Upper lobe of right lung (tissue), 1 donor: ENCODE measurements at places on chromosomes 5 and 9. TPM values are rescaled to one million over a fixed set of nuclear protein-coding genes. Genes with fewer than 3 reads are reported as not detected.
A peak's percentile ranks its signal among the peaks of the same experiment; 100 is the strongest.

GRCh38 chr9:101354765-101355708, 29.8 kb downstream of the BAAT start:
- no peak for DNase-seq

DNA sequence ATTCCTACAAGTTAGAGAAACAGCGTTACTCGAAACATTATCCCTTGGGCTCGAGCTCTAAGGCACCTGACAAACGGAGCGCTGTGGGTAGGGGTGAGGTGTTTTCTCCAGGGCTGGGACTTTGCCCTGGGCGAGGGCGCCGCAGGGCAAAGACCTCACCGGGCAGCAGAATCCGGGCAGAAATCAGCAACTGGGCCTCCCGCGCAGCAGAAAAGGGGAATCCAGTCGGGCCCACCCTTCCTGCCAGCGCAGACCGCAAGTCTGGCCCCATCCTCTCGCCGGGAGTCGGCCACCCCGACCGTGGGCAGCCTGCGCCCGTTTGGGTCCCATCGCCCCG, 430 bp upstream of the MSH3 start:
- no peak for DNase-seq

GRCh38 chr5:27944471-27944870, 906.1 kb upstream of the CDH9 start:
- DNase-seq = no peak

GRCh38 chr9:69158471-69158870, 15.6 kb upstream of the TJP2 start:
- no peak for DNase-seq

Gene NIPSNAP3A
- total RNA-seq = 26.0 TPM

- DNase-seq = no peak
Observed at GRCh38 chr5:173495225-173495904, 121.1 kb downstream of the BOD1 start.

DNA sequence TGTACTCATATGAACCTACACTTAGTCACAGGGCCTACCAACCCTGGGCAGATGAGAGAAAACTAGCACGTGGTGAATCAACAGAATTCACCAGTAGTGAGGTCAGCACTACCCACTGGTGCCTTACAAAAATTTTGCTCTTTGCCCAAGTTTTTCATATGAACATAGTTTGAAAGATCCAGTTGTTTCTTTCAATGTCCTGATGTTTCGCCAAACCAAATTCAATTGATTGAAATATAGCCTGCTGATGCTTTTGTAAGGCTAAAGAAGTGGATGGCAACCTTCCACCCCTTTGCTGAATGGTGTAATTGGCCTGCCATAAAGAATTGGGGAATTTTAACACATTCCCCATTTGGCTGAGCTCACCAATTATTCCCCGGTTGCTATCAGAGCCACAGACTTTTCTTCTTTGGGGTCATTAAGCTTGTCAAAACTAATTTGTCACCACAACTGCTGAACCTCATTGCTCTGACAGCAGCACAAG, 339.2 kb downstream of the GLIS3 start:
- no peak for DNase-seq

DNA sequence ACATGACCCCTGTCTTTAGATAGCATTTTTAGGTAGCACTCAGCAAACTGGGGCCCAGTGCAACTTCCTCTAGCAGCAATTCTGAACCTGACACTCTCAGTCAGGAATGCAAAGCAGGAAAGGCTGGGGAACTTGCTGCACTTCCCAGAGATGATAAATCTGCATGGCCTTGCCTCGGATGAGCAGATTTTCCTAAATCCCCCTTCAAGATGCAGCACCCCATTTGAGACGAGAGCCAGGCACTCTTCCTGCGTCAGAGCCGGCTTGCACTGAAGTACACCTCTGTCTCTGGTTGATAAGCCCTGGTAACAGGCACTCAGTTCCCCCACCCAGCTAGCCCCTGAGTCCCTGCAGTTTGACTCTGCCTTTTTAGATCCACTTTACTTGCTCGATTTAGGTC, 296.7 kb upstream of the PANK3 start:
- DNase-seq = no peak

Gene PCDHGA6
- total RNA-seq = 3.9 TPM

DNA sequence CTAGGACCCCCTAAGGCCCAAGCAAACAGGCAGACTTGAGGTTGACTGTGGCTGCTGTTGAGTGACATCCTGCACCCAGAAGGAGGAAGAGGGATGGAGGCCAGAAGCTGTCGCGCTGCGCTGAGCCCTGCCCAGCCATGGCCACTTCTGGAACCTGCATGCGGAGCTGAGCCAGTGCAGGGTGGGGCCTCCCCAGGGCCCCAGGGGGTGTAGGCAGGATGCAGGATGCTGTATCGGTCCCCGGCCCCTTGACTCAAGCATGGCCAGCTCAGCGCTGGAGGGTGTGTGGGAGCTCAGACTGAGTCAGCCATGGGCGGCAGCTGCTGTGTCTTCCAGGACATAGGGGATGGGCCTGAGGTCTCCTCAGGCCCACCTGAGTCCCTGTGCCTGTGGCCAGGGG, 26.9 kb downstream of the GLT6D1 start:
- DNase-seq = no peak

- no peak for DNase-seq
Observed at GRCh38 chr5:31770132-31770720, 131.3 kb downstream of the PDZD2 start.

Gene PSD2
- total RNA-seq = not detected

DNA sequence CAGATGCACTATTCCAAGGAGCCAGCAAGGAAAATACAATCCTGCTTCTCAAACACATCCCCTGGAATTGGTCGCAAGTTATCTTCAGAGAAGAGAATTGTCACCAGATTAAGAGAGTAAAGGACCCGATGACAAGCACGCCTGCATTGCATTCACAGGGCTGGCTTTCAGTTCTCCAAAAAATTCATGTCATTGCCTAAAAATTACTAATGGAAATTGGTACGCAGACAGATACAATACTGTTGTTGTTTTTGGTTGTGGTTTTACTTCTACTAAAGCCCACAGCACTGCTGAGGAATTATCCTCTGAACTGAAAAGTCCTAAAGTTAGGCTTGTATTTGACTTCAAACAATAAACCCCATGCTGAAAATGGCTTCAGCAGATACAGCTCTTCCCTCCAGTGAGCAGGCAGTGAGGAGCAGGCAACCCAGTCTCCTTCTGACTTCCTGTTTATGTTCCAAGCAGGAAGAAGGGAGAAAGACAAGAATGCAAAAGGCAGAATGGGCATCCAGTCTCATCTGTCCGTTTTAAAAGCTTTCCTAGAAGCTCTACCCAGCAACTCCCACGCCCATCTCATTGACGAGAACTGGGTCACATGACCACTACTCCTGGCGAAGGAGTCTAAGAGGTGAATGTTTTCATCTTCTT, 80.6 kb upstream of the ZNF366 start:
- no peak for DNase-seq

DNA sequence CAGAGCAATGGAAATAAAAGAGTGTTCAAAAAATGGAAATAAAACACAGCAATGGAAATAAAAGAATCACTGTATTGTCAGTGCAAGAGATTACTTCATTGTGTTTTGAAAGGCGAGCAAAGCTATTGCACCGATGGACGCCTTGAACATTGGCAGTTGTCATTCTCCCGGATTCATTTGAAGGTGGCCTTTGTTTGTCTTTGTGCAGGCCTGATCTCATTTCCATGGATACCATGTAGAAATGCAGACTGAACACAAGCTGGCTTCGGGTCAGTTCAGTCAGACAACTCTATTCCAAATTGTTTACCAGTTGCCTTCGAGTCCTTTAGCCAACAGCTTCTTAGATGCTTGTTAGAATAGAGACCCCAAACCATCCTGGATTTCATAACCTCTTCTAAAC, 8.3 kb downstream of the ITGA2 start:
- DNase-seq = no peak

GRCh38 chr5:41903382-41903891, 707 bp upstream of the RIMOC1 start:
- no peak for DNase-seq

Gene RMND5B
- 44.7 TPM for total RNA-seq

DNA sequence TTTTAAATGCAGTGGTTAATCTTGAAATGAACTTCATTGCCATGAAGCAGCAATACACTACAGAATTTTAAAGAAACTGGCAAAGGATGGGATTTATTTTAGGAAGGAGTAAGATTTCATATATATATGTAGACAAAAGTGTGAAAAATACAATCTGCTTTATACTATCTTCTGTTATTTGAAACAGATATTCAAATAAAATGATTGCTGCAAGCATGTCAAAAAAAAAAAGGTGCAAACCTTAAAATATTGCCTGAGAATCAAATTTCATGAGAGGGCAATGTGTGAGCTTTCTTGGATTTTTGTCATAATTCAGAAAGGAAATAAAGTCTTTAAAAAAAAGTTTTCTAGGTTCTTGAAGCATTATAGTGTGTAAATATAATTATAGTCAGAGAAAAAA, 705.0 kb upstream of the CDH10 start:
- no peak for DNase-seq

DNA sequence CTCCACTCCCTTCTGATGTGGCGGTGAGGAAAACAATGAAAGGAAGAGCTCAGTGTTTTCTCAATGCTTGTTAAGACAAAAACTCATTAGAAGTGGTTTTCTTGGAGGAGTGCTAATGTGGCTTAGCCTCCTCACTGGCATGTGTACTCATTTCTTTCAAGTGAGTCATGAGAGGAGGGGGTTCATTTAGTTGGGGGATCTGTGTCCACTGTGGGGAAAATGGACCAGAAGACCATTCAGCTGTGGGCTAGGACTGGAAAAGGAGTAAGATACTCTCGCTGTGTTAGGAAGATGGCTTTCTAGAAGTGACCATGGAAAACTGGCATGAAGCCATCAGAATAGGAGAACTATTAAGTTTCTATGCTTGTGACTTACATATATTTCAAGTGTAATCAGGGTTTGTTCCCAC, 23.5 kb downstream of the KLF9 start:
- DNase-seq = no peak

DNA sequence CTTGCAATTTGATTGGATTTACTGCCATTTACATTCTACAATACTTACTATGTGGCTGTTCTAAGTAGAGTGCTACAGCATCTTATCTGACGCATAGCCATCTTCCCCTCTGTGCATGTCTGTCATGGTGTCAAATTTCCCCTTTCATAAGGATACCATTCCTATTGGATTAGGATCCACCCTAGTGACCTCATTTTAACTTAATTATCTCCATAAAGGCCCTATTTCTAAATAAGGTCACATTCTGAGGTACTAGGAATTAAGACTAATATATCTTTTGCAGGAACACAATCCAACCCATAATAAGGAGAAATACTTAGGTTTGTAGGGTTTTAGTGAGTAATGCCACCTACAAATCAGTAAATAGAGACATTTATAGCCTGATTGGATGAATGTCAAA, 268.0 kb downstream of the ADAMTSL1 start:
- DNase-seq = no peak

- DNase-seq = no peak
Observed at GRCh38 chr9:115046824-115047223, 71.1 kb downstream of the TNC start.

DNA sequence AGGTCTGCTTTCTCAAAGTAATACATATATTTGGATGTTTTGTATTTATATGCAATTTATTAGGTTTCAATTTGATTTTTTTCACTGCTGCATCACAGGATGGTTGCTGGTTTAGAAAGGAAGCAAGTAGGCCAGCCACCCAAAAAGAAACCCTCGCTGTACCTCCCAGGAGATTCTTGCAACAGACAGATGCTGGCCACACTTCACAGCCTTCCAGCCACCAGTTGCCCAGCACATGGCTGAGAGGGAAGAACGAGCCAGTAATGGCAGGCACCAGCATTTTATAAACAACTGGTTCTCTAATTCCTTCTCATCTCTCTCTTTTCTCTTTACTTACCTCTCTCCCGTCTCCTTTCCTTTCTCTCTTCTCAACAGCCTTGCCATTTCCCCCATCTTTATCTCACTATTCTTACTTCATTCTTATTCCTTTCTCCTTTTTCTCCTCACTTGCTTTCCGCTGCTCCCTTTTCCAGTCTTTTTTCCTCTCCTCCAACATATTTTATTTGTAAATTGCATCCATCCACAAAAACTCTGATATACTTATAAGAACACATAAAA, 38.9 kb downstream of the EFNA5 start:
- no peak for DNase-seq

Gene CDH9
- total RNA-seq = not detected

DNA sequence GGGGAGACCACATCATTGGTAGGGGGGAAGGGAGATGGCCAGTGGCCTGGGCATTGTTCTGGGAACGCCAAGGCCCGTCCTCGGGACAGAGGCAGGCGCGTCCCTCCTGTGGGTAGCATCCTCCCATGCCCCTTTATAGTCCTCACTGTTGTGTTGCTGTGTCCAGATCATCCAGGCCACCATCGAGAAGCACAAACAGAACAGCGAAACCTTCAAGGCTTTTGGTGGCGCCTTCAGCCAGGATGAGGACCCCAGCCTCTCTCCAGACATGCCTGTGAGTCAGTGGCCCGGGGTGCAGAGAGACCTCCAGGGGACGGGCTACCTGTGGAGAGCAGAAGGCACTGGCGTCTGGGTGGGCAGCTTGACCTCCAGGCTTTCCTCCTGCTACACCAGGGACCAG, 38.4 kb upstream of the SUSD3 start:
- peak; percentile 37 for DNase-seq

DNA sequence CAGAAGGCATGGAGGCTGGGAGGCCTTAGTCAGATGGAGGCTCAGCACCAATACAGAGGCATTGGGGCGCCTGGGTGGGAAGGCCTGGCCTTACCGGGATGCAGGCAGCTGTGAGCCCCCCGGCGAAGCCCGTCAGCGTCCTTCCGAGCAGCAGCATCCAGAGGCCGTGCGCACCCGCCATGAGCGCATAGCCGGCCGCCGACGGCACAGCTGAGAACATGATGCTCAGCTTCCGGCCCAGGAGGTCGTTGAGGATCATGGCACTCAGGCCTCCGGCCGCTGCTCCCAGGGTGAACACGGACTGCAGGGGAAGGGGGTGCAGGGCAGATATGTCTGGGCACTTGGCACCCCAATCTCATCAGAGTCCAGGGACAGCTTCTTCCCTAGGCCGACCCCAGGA, 2.0 kb downstream of the SLC2A6 start:
- DNase-seq = no peak

DNA sequence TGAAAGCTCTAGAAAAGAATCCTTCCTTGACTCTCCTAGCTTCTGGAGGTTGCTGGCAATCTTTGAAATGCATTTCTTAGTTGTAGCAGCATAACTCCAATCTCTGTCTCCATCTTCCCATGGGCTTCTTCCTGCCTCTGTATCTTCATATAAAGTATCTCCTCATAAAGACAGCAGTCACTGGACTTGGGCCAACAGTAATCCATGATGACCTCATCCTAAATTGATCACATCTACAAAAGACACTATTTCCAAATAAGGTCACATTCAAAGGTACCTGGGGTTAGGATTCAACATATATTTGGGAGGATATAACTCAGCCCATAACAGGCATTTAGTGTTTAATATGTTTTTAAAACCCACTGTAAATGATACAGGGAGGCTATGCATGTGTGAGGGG, 123.3 kb downstream of the MLLT3 start:
- DNase-seq = no peak

Gene LECT2
- not detected for total RNA-seq

- no peak for DNase-seq
Observed at GRCh38 chr9:21075484-21075883, 2.3 kb downstream of the IFNB1 start.

DNA sequence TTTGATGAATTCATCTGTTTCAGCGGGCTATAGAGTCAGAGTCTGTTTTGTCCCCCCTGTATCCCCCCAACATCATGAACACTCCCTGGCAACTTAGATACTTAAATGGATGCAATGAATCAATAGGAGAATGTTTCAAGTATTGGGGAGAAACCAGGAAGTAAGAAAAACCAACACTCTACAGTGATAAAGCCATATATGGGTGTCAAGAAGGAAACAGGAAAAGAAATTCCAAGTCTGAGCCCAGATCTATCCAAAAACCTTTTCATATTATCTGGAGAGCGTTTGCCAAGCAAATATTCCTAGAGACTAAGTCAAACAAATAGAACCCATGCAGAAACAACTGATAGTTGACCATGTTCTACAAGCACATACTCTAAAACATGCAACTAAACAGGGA, 2.3 kb upstream of the GNAQ start:
- DNase-seq = no peak
